ENCODE measurements at places on chromosomes 7 and 10.

DNA sequence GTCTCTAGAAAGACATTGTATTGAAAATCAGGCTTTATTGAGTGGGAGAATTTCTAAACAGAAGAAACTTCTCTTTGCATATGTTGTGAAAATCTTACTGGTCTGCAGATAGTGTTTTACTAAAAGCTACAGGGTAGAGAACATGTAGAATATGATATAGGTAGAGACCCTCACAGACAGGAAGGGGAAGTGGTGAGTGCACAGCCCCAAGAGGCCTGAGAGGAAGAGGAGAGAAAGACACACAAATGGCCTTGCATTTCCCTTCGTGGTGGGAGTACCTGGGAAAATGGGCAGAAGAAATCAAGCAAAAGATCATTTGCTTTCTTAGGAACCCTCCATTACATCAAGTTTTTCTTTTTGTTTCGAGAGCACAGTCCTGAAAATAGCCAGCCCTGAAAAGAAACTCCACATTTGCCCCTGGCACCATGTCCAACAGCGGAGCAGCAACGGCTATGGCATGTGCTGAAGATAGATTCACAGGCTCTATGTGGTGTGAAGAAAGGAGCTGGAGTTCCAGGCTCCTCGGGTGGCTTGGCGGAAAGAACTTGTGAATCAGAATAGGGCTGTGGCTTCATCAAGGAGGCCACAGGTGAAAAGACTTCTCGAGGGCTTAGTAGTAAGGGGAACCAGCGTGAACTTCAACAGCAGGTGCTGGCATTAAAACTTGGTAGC is 143.5 kb downstream of the CALCR start:
- DNase-seq: no peak

- no peak for DNase-seq
Observed at GRCh38 chr10:122140941-122141623, 130.0 kb upstream of the BTBD16 start.

DNA sequence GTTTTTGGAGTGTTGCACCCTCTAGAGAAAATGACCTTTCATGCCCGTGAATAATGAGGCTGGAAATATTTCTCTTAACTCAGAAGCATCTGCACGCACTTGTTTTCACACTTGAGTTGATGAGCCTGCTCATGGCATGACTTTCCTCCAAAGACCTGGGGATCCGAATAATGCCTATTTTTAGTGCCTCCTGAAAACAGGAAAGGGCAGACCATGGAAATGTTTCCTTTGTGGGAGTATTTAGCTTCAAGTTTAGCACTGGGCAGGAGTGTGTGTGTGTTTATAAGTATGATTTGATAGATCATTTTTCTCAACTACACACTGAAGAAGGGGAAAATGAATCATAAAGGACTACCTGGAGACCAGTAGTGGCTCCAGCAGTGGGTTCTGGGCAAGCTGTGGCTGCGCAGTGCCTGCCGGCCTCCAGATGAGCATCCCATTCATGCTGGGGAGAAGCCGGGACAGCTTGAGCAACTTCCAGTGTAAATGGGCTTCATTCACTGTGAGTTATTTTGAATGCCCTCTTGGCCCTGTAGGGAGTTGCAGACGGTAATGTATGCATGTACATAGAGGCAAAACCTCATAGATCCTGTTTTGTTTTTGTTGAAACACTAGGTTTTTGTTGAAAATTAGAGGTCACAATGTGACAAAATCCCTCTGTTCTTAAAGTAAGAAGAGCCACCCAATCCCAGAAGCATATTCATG is 117.8 kb upstream of the INSYN2A start:
- DNase-seq: no peak

GRCh38 chr10:34769899-34770298 is 45.2 kb downstream of the PARD3 start:
- DNase-seq: no peak

DNA sequence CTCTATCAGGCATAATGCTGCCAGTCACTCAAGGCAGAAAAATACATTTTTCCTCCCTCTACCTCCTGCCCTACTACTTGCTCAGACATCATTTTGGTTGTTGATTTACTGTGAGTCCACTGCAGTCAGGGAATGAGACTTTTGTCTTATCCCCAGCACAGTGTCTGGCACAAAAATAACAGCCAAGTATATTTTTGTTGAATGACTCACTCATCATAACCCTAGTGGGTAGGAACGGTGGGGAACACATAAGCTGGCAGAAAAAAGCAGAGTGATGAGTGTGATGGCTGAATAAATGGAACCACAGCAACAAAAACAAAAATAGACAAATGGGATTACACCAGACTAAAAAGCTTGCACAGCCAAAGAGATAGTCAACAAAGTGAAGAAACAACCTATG is 65.8 kb upstream of the LAMB4 start:
- DNase-seq: no peak

DNA sequence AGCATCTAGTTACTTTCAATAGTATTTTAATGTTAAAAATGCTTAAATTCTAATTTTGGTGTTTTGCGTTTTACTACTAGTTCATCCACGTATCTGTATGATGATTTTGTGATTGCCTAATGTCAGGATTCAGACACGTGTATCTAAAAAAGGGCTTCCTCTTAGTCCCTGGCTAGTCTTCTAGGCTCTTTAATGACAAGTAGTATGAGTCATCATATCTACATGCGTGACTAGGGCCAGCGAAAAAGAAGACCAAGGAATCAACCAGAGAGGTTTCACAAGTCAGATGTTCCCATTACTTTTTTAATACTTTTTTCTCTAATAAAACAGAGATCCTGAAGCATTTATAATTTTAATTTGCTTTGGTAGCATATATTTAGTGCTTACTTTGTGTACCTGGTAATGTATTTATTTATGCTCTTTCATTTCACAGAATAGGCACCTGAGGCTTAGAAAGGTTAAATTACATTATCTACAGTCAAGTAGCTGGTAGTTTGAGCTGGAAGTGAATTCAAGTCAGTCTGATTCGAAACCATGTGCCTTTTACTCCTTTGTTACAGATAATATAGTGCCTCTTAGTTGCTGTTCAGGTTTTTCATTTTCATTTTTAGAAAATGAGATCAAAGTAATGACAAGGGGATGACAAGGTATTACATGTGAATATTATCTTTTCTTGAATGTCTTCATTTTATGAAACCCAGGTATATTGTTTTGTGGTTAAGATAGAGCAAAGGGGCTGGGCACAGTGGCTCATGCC is 140.3 kb downstream of the FOXP2 start:
- DNase-seq: no peak

DNA sequence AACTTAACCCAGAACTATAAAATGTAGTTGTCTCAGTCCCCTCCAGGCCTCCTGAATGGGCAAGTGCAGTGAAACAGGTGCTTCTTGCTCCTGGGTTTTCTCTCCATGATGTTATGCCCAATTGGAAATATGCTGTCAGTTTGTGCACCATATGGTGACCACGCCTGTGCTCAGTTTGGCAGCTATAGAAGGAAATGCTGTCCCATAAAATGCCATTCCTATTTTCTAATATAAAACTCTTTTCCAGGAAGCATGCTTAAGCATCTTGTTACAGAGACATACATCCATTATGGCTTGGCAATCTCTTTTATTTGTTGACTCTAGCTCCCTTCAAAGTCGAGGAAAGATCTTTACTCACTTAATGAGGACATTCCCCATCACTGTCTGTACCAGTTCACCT is 45.2 kb downstream of the FGFBP3 start:
- no peak for DNase-seq

DNA sequence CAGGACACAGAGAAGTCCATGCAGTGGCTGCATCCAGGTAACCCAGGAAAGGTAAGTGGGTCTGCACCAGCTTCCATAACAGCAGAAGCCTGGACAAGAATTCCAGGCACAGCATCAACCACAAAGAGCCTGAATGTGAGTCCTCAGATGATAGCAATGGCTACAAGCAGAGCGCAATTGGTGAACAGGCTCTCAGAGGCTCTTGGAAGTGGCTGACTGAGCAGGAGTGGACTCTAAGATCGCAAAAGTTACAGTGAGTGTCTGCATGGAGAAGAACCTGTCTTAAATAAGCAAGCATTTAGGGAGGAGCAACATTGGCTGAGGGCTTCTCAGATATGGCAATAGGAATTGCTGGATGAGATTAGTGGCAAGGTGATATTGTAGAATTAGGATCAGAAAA is 41.6 kb upstream of the VWC2 start:
- no peak for DNase-seq

GRCh38 chr10:57053530-57053929 is 692.5 kb upstream of the ZWINT start:
- no peak for DNase-seq

DNA sequence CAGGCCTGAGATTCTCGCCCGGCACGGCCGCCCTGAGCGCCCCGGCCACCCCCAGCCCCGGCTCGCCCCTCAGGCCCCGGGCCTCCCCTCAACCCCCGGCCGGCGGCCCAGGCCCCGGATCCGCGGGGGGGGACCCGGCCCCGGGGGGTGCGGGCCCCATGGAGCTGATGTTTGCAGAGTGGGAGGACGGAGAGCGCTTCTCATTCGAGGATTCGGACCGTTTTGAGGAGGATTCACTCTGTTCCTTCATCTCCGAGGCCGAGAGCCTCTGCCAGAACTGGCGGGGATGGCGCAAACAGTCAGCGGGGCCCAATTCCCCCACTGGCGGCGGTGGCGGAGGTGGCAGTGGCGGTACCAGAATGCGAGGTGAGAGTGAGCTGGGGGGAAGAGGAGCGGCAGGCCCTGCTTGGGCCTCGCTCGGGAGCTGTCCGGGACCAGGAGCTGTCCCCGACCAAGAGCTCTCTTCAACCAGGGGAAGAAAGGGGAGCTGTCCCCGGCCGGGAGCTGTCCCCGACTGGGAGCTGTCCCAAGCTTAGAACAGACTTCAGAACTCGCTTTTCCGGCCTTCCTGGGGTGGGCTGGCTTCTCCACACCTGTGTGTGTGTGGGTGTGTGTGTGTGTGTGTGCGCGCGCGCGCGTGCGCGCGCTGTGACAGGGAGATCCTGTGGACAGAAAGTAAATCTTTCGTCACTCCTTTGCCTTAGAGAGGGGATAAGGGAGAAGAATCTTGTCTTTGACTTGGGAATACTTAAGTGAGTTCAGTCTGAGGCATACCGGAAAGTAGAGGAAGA is 510 bp downstream of the ZSWIM8 start:
- peak; percentile 24 for DNase-seq

DNA sequence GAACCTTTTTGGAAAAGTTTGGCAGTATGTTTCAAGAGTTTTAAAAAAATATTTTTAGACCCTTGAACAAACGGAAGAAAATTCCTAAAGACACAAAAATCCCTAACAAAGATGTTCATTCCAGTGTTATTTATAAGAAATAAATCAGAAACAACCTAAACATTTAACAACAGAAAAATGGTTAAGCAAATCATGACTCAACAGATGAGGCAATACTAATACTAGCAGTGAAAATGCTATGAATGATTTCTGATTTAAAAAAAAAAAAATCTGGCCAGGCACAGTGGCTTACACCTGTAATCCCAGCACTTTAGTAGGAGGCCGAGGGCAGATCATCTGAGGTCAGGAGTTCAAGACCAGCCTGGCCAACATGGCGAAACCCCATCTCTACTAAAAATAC is 61.0 kb downstream of the ARHGAP12 start:
- DNase-seq: no peak

GRCh38 chr10:3691482-3691881 is 93.5 kb downstream of the KLF6 start:
- no peak for DNase-seq

DNA sequence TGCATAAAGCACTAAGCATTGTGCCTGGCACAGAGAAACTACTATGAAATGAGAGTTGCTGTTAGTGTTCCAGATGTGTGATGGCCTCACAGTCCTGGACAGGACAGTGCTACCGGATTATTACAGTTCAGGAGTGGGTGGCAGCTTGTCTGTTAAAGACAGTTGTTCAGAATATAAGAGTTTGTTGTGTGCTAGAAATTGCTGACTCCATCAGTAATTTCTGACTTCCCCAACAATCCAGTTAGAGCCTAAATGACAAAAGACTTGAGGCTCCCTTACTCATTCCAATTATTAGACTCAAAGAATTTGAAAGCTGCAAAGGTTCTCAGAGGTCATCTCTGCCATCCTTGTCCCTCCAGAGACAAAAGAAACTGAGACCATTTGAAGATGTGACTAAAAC is 34.3 kb upstream of the DNAJB12 start:
- DNase-seq: no peak

- no peak for DNase-seq
Observed at GRCh38 chr10:112336556-112337201, 37.2 kb upstream of the ACSL5 start.

- DNase-seq: no peak
Observed at GRCh38 chr10:95266674-95267095, 24.1 kb downstream of the PDLIM1 start.

DNA sequence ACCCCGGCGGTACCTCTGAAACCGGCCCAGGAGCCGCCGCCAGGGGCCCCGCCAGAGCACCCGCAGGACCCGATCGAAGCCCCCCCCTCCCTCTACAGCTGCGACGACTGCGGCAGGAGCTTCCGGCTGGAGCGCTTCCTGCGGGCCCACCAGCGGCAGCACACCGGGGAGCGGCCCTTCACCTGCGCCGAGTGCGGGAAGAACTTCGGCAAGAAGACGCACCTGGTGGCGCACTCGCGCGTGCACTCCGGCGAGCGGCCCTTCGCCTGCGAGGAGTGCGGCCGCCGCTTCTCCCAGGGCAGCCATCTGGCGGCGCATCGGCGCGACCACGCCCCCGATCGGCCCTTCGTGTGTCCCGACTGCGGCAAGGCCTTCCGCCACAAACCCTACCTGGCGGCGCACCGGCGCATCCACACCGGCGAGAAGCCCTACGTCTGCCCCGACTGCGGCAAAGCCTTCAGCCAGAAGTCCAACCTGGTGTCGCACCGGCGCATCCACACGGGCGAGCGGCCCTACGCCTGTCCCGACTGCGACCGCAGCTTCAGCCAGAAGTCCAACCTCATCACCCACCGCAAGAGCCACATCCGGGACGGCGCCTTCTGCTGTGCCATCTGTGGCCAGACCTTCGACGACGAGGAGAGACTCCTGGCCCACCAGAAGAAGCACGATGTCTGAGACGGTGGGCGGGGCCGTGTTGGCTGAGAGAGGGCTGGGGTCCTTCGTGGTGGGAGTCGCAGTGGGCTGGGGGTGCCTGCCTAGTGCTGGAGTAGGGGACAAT is 3.8 kb downstream of the REPIN1 start:
- DNase-seq: peak; percentile 84

DNA sequence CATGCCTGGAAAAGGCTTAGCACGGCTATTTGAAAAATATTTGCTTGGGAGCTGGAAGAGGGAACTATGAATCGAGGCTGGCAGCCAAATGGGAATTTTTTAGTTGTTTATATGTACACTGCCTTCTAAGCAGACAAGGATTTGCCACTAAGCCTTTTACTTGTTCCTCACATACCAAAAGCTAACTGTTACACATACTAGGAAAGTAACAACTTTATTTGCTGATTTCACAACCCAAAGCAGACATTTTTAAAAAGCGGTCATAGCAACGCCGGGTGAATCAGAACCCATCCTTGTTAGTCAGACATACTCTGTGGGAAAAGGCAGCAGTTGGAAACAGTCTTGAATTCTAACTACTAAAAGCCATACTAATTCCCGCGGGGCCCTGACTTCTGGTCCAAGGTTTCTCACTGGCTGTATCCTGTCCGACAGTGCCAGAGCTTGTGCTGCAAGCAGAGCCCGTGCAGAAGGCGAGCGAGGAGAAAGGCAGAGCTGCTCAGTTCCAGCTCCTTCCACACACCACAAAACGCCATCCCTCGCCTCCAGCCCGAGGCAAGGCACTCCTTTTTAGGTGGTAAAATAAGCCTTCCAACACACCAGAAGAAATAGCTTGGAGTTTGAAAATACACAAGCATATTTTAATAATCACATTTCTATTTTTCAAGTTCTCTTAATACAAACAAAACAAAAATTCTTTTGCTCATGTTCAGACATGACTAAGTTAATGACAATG is 89.2 kb downstream of the RNF216 start:
- DNase-seq: peak; percentile 10
